ENCODE measurements at places on chromosomes 7 and 10.

DNA sequence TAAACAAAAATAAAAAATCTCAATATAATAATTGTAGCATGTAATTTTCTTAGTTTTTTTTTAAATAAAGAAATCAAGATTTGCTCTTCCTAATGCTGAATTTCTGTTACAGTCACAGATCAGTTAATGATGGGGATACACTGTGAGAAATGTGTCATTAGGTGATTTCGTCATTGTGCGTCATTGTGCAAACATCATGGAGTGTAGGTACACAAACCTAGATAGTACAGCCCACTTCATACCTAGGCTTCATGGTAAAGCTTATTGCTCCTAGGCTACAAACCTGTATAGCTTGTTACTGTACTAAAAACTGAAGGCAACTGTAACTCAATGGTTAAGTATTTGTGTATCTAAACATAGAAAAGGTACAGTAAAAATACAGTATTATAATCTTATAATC lies 74.4 kb upstream of the LSM8 start:
- DNase-seq = no peak

DNA sequence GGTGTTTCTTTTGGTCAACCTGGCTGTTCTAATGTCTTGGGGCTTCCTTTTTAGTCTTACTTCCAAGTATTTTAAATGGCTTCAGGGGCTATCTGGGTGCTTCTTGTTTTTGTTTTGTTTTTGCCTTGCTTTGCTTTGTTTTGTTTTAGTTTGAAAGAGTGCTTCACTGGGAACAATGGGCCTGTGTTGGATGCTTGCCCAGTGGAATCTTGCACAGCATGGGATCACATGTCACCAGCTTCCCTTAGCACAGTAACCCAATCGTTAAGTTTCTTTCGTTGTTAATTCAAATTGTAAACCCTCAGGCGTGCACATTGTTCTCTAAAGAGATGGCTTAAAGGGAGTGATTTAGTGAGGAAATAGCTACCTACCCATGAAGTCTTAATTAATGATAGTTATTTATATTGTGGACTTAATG lies 8.9 kb downstream of the COL17A1 start:
- no peak for DNase-seq

GRCh38 chr10:94042001-94042833 lies 48.5 kb downstream of the PLCE1 start:
- DNase-seq = no peak

DNA sequence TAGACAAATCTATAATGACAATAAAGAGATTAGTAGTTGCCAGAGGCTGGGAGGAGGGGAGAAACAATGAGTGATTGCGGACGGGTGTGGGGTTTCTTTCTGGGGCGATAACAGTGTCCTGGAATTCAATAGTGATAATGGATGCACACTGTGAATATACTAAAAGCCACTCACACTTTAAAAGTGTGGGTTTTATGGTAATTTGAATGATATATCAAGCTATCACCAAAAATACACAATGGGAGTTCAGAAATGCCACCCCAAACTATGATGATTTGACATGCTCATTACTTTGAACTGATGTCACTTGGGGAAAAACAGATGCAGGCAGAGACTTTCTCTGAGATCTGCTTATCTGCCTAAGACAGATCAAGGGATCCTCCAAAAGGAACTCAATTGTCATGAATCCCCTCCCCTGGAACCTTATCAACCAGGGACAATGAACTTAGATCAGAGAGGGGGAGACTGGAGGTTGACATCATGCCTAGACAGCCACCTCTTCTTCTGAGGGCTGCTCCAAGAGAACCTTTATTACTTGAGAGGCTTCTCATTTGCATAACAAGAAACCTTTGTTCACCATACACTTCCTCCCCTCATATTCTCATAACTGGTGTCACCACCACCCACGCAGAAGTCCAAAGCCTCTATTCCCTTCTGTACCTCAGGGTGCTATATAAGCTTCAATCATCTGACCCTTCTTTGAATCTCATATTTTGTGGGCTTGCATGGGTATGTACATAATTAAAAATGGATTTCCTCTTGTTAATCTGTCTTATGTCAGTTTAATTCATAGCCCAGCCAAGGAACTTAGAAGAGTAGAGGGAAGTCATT lies 14.8 kb upstream of the ZC3HAV1 start:
- no peak for DNase-seq

DNA sequence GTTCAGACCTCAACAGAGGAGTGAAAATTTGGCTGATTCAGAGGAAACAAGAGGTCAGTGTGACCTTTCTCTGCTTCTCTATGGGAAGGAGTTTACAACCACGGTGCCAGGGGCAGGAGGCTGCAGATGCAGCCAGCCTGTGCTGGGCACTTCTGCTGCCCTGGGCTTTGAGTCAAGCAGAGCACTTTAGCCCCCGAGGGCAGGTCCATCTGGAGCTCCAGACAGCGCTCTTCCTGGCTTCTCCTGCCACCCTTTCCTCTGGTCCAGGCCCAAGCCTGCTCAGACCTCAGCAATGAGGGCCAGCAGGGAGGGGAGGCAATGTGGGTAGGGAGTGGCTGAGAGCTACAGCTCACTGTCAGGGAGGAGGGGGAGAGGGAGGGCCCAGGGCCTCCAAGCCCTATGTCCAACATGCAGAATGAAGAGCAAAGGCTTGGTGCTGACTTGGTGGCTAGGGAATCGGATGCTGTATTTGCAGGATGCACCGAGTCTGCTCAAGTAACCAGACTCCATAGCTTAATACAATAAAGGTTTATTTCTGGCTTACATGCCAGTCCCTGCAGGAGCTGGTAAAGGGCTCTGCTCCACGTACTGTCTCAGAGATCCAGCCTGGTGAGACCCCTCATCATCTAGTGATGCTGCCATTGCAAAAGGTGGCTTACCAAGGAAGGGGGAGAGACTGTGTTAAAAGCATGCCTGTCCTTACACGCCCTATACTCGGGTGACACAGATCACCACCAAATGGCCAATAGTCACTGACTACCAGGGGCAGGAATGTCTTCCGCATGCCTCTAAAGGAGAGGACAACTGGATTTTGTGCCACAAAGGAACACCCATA lies 481.6 kb downstream of the RPS24 start:
- no peak for DNase-seq

- no peak for DNase-seq
Measured at GRCh38 chr7:120169996-120170783, 102.8 kb upstream of the KCND2 start.

DNA sequence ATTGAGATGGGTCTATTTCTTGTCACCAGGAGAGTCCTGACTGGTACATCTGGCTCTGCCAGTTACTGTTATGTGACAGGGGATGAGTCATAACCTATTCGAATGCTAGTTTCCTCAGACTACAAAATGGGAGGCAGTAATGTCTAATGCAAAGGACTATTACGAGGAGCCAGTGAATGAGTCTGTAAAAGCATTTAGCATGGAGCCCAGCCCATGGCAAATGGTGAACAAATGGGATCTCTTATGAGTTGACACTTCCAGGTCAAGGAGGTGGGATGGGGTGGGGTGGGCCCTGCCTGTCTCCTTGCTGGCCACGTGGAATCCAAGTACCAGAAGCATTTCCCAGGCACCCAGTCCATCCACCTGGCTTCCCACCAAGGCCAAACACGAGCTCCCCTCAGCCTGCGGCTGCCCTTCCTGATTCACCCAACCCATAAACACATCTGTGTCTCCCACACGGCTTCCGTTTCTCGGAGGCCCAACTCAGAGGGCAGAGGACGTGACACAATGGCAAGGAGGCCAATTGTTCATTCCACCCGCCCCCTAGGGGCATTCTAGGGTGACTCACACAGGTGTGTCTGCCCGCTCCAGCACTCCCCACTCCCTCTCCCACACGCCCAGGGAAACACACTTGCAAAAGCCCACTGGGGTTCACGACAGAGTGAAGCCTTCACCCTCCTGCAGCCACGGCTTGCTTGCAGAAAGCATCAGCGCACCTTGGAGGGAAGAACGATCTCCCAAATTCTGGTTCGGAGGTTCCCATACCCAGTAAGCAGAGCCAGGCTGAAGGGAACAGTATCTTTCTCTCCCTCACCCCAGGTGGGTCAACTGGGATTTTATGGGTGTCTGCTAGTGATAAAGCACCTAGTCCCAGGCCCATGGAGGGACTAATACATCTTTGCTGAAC lies 109.8 kb downstream of the SH3PXD2A start:
- DNase-seq = no peak

DNA sequence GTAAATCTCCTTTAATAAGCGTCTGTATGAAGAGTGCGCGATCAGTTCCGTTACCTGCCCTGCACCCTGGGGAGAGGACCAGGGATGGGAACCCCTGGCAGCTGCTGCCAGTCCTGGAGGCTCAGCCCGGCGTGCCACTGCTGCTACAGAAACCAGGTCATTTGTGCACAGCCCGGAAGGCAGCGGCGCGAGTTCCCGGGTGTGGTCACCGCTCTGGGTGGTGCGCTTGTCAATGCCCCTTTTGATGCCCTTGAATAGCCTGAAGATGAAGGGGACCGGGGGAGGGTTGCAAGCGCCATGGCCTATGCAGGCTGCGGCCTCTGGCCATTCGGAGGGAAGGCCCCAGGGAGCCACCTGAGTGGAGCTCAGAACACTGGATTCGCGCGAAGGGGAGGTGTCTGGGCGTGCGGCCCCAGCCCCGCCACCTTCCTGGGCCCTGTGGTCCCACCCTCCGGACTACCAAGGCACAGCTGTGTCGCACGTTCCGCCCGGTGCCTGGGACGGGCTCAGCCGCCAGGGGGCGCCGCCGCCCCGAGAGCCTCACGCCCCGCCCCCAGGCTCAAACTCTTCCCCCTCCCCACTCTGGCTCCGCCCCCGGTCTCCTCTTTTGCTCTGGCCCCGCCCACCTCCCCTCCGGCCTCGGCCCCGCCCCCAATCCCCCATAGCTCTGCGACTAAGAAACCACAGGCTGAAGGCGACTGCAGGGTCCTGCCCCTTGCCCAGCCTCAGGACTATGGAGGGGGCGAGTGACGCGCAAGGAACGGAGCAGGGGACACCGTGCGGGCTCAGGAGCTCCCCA lies 16.5 kb downstream of the AP5Z1 start:
- DNase-seq = no peak

DNA sequence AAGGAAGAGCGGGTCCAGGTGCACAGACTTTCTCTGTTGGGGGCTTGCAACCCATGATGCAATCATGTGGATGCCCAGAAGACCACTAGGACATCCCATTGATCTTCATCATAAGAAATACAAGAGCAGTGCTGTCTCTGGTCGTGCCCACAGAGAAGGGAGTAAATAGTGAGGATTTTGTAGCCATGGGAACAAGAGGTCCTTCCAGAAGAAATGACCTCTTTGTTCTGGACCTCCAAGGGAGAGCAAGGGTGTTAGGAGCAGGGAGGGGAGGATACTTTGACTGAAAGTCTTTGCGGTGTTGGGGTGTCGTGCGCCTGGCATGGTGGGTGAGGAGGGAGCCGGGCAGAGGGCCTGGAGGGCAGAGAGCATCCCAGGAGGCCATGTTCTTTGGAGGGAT lies 55.0 kb upstream of the EN2 start:
- DNase-seq = no peak

DNA sequence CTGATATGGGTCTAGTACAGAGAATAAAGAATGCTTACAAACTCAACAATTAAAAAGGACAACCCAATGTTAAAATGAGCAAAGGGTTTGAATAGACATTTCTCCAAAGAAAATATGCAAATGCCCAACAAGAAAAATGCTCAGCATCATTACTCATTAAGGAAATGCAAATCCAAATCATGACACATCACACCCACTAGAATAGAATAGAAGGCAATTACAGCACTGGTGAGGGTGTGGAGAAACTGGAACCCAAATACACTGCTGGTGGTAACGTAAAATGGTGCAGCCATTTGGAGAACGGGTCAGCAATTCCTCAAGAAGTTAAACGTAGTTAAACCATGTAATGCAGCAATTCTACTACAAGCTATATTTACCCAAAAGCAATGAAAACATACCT lies 53.8 kb downstream of the KDM7A start:
- no peak for DNase-seq

- no peak for DNase-seq
Measured at GRCh38 chr7:142711746-142712616, 37.3 kb upstream of the PRSS1 start.

GRCh38 chr7:92835851-92836488 lies 403 bp downstream of the CDK6 start:
- peak; percentile 16 for DNase-seq

- DNase-seq = no peak
Measured at GRCh38 chr10:61992671-61993668, 91.5 kb downstream of the ARID5B start.

GRCh38 chr10:28241741-28242399 lies 61.0 kb downstream of the MPP7 start:
- no peak for DNase-seq

DNA sequence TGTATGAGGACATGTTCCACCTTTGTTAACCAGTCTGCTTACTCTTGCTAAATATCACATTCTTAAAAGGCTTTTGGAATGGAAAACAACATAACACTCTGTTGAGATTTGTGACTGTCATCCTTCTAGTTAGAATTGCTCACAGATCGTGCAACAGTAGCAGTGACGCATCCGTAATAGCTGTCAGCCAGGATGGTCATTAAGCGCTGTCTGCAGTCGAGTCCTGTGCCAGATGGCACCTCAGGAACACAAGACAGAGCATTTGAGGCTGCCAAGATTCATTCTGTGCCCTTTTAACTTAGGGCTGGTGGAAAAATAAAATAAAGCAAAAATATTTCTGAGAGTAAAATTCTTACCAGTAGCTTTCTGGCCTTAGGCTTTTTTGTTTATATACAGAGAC lies 348.6 kb downstream of the ANKRD7 start:
- DNase-seq = no peak

- no peak for DNase-seq
Measured at GRCh38 chr7:28157076-28157745, 23.4 kb downstream of the JAZF1 start.

- no peak for DNase-seq
Measured at GRCh38 chr7:50310361-50310760, 5.8 kb downstream of the IKZF1 start.

GRCh38 chr10:33746836-33747268 lies 412.4 kb upstream of the NRP1 start:
- DNase-seq = no peak

DNA sequence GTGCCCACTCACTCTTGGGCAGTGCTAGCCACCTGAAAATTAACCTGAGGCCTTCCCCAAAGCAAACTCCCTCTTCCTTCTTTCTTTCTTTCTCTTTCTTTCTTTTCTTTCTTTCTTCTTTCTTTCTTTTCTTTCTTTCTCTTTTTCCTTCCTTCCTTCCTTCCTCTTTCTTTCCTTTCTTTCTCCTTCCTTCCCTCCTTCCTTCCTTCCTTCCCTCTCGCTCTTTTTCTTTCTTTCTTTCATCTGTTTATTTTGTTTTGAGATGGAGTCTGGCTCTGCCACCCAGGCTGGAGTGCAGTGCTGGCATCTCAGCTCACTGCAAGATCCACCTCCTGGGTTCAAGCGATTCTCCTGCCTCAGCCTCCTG lies 17.0 kb upstream of the KPNA7 start:
- no peak for DNase-seq

DNA sequence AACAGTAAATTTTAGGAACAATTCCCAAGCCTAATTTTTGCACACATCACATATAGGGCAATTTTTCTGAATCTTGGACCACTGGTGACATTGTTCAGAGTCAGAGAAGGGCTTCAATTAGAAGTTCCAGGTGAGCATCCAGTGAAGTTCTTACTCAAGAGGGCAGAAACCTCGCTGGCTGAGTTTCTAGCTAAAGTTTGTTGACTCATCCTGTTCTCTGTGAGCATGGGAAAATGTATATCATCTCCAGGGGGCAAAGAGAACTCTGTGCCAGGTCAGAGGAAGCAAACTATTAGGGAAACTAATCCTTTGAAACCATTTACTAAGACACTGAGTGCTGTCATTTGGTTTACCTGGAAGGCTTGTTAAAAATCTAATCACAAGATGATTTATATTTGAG lies 695.6 kb upstream of the IGFBP3 start:
- no peak for DNase-seq
